ENCODE measurements at places on chromosomes 13 and 19.

DNA sequence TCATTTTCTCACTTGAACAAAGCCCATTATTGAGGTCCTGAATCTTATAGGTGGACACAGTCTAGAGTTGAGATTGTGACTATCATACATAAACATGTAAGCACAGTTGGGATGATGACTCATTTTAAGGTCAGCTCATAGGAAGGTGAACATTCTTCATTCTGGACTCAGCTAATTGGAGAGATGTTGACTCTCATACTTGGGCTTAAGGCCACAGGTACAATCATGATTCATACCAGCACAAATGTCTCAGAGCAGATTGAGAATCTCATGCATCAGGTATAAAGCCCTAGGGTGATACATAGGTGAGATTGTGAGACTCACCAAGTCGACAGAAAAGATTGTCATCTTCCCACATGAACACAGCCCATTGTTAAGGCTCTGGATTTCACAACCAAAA is 62.3 kb upstream of the ZNF724 start:
- DNase-seq, result peak; percentile 85

DNA sequence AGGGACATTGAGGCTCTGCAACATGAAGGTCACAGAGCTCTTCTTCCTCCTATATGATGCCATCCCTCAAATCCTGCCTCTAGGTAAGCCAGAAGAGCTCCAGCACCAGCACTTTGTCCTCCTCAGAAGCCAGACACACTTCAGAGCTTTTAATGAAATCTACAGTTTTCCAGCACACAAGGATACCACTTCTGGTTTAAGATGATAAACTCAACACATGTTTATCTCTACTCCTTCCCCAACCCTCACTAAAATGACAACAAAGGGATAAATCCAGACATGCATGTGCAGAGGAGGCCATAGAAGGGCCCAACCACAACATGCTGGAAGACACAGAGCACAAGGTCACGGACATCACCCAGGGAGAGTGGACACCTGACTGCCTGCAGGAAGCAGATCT is 195.3 kb downstream of the USP12 start:
- no peak for DNase-seq

GRCh38 chr19:19382118-19382517 is 23.4 kb upstream of the GATAD2A start:
- peak; percentile 34 for DNase-seq

- DNase-seq, result peak; percentile 27
Observed at GRCh38 chr19:29211562-29212355, 1.2 kb downstream of the UQCRFS1 start.

DNA sequence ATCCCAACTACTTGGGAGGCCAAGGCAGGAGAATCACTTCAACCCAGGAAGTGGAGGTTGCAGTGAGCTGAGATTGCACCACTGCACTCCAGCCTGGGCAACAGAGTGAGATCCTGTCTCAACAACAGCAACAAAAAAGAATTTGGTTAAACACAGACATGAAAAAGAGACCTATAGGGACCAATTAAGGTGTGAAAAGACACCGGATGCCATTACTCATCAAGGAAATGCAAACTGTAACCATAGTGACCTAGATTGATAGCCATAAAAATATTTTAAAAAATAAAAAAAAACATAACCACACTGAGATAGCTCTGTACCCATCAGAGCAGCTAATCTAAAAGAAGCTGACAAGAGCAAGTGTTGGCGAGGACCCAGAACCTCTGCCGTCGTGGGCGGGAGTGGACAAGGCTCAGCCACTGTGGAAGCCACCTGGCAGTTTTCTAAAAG is 37.1 kb upstream of the ISYNA1 start:
- no peak for DNase-seq

DNA sequence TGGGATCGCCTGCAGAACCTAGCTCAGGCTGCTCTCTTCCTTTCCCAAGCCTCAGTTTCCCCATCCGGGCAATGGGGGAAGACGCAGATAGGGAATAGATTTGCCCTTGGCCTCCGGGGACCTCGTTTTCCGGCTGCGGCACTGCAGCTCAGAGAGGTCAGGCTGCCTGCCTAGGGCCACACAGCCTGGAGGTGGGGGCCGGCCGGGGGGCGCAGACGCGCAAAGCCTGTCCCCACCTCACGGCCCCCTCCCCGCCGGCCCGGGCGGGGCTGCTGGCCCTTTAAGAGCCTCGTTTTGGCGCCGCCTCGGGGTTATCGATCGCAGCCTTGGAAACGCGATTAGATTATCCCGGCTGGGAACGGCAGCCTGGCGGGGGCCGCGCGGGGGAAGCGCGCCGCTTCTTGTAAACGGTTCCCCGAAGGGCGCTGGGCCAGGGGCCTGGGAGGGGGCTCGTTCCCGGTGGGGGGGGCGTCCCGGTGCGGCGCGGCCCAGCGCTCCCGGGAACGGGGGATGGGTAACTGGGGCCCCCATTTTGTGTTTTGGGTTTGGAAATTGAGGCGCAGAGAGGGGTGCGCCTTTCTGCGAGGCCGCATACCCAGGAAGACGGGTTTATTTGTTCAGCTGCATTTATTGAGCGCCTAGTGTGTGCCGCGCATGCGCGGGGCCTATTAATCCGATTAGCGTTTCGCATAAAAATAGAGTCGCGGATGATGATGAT is 23.4 kb upstream of the TCF3 start:
- DNase-seq, result no peak

GRCh38 chr13:40127476-40127875 is 472.0 kb downstream of the COG6 start:
- DNase-seq, result no peak

- no peak for DNase-seq
Observed at GRCh38 chr19:4121273-4121612, 2.7 kb downstream of the MAP2K2 start.
